CD14-positive monocyte (primary cell): ENCODE measurements at places on chromosomes 1 and 21.

DNA sequence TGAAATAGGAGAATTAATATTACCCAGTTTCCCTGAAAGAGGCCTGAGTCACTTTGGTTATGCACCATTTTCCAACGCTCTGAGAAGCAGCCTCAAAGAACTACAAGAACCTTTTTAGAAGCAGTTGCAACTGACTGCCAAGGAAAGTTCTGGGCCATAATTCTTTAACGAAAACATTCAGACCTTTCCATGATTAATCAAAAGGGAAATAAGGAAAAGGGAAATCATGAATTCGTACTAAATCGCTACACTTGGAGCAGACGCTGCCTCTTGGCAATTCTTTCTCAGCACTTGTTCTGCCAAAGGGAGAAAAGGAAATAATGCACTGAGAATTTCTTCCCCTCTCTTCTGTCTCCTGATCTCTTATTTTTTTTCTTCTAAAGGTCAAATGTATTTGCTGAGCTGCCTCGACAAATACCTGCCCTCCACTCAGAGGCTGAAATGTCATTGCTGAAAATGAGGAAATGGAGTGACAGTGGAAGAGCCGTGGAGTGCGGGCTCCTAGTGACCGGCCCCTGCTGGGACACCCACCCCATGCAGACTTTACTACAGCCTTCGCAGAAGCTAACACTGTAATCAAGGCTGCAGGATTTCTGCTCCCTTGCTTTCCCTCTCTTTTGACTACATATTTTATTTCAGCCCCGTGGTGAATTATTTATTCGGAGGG, 67.9 kb upstream of the GALNT2 start:
- DNase-seq: no peak

GRCh38 chr1:68217060-68217554, 15.2 kb downstream of the WLS start:
- no peak for DNase-seq

- no peak for DNase-seq
Measured at GRCh38 chr21:16279731-16280581, 550.2 kb downstream of the USP25 start.

GRCh38 chr21:32907521-32907920, 118.2 kb upstream of the OLIG2 start:
- DNase-seq: no peak
